ENCODE measurements at places on chromosomes 12 and 14.
A peak's percentile ranks its signal among the peaks of the same experiment; 100 is the strongest.

DNA sequence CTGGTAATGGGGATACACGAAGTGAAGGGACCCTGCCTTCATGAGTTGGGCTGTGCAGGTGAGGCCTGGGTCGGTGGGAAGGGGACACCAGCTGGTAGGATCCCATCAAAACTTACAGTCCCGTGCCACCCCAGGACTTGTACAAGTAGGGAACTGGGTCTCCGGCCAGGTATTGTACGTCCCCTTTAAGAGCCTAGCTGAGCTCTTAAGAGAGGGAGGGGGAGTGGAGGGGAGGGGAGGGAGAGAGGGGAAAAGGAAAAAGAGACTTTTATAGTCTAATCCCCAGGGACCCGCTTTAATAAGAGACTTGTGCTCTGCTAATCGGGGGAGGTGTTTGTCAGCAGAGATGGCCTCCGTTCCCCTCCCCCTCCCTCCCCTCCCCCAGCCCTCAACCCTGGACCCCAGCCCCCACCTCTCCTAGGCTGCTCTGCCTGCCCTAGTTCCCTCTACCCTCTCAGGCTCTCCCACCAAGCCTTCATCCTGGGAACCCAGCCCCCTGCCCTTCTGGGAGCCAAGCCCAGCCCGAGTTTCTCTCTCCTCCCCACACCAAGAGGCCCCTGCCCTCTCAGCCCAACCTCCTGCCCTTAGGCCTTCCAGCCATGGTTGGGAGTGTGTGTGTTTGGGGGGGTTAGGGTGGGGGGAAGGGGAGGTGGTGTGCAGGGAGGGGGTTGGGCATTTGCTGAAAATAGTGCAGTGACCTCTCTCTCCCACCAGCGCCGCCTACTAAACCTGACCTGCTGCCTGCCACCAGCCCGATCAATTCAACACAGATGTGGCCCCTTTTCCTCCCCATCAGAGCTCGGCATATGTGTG is 2.6 kb downstream of the GDF11 start:
- no peak for DNase-seq

- DNase-seq, result no peak
Measured at GRCh38 chr12:33431648-33432047, 8.0 kb downstream of the SYT10 start.

DNA sequence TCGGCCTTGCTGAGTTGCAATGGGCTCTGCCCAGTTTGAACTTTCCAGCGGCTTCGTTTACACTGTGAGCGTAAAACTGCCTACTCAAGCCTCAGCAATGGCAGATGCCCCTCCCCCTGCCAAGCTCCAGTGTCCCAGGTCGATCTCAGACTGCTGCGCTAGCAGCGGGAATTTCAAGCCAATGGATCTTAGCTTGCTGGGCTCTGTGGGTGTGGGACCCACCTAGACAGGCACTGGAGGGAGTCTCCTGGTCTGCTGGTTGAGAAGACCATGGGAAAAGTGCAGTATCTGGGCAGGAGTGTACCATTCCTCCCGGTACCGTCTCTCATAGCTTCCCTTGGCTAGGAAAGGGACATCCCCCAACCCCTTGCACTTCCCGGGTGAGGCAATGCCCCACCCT is 88.2 kb downstream of the KLHL28 start:
- no peak for DNase-seq

DNA sequence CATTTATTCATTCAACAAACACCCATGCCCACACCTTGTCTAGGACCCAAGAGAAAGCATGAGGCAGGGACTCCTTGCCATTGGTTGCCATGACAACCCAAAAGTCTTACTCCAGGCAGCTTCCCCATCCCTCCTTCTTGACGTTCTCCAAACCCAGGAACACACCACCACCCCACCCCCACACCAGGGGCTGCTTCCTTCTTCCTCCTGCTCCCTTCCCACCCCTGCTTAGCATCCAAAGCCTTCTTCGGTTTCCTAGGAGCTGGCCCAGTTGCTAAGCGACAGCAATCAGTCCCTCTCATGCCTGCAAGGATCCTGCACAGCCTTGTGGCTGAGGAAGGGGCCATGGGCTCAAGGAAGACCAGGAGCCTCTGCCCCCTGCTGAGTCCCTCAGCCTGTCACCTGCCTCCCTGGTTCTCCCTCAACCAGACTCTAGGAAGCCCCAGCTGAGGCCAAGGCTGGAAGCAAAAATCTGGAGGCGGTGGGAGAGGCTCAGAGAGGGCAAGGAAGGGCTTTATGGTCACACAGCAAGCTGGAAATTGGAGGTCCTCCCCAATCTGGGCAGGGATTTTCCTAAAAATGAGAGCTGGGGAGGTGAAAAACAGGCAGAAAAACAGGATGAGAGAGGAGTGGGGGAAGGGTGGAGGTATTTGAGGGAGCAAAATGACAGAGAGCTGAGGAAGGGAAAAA is 15.4 kb downstream of the RASAL1 start:
- DNase-seq, result no peak

- no peak for DNase-seq
Measured at GRCh38 chr14:94213021-94213420, 38.9 kb downstream of the PPP4R4 start.

DNA sequence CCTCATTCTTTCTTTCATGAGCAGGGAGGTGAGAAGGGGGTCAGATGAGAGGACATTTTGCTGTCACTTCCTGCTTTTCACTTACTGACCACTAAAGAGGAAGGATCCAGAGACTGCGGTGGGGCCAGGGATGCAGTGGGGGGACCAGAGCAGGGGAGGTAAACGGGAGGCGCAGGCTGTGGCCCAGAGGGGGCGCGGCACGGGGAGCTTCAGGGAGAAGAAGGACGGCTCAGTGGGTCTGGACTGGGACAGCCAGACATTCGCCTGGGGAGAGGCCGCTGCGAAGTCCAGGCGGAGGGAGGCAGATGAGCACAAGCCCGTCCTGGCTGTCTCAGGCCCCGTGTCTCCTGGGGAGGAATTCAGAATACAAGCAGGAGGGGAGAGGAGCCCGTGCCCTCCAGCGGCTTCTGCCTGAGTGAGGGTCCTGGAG is 41.2 kb downstream of the SLC6A12 start:
- no peak for DNase-seq

DNA sequence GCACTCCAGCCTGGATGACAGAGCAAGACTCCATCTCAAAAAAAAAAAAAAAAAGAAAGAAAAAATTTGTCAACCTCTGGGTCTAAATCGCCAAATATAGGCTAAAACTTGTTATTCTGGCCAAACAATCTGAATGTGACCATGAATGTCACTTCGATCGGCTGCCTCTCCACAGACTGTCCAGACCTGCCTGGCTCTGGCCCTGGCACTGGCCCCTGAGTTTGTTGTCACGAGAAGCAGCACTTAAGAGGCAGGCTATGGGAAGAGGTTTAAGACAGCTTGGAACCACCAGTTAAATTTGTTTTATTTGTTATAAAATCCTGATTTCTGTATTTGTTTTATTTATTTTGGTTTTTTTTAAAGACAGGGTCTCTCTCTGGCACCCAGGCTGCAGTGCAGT is 14.5 kb downstream of the WSB2 start:
- no peak for DNase-seq

DNA sequence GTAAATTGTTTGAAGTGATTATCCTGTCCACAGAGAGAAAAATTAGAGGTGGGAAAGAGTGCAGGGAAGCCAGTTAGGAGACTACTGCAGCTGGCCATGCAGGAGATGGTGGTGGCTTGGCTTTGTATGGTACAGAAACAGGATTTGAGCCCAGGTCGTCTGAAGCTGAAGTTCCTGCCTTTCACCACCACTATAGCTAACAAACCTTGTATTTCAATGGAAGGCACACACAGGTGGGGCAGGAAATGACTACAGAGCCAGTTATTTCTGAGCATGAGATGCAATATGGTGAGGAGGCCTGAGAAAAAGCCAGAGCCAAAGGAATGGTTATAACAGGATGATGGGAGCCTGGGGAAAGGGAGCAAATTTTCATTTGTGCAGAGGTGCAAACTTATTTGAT is 103.9 kb downstream of the BTG1 start:
- peak; percentile 45 for DNase-seq

DNA sequence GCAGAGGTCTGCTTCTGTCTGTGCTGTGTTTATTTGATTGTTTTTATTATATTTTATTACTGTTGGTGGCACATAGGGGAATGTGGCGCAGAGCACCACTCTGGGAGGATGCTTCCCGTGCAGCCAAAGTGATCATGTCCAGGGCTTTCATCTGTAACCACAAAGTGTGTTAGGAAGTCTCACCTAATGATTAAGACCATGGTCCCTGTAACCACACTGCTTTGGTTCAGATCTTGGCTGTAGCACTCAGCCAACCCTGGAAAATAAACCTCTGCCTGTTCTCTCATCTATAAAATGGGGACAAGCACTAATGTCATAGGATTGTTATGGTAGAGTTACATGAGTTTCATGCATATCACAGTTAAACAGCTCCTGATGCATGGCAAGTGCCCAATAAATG is 1.9 kb downstream of the RESF1 start:
- DNase-seq, result no peak

- no peak for DNase-seq
Measured at GRCh38 chr12:15774819-15775218, 14.4 kb downstream of the EPS8 start.

DNA sequence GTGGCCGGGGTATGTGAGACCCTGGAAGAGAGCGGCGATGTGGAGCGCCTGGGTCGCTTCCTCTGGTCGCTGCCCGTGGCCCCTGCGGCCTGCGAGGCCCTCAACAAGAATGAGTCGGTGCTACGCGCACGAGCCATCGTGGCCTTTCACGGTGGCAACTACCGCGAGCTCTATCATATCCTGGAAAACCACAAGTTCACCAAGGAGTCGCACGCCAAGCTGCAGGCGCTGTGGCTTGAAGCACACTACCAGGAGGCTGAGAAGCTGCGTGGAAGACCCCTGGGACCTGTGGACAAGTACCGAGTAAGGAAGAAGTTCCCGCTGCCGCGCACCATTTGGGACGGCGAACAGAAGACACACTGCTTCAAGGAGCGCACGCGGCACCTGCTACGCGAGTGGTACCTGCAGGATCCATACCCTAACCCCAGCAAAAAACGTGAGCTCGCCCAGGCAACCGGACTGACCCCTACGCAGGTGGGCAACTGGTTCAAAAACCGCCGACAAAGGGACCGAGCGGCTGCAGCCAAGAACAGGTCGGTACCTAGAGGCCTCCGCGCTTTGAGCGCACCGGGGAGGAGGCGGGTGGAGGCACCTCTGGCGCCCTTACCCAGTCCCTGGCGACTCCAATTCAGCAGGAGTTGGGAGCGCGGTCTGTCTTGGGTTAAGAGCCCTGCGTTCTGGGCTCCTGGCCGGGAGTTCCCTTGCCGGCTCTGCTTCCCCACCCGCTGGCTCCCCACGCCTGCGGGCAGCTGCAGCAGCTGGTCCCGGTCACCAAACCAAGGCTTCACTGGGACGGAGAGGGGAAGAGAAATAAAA is 700 bp downstream of the SIX6 start:
- DNase-seq, result no peak

DNA sequence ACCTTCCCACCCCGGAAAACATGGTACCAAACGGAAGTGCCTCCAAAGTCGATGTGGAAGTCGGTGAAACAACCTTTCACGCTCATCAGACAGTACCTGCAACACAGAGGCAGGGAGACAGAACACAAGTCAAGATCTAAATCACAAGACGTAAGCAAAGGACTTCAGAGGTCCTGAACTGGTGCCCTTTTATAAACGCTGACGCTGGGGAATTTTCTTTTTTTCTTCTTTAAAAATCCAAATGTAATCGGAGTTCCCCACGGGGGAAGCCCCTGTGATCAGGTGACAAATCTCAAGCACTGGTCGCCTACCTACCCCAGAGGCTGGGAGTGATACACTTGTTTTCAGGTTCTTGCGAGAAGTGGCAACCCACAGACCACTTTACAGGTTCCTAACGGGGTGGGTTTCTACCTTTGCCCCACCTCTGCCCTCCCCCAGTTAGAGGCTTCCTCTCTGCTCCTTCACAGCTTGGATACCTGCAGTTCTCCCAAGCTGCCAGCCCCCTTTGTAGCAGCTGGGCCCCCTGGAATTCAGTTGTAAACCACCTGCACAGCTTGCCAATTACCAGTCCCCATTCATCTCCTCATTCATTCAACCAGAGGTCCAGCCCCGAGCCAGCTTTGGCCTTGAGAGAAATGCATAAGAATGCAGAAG is 46.2 kb downstream of the KDM2B start:
- DNase-seq, result peak; percentile 88

- DNase-seq, result no peak
Measured at GRCh38 chr14:63155511-63156185, 48.6 kb upstream of the RHOJ start.

- DNase-seq, result no peak
Measured at GRCh38 chr12:91413581-91414546, 231.2 kb upstream of the DCN start.

GRCh38 chr12:19970821-19971220 is 397.5 kb upstream of the PDE3A start:
- no peak for DNase-seq

GRCh38 chr12:14190694-14191093 is 174.8 kb upstream of the ATF7IP start:
- no peak for DNase-seq

GRCh38 chr14:43651185-43651787 is 855.8 kb downstream of the FSCB start:
- DNase-seq, result no peak

GRCh38 chr14:47919997-47920396 is 244.6 kb upstream of the MDGA2 start:
- DNase-seq, result no peak

DNA sequence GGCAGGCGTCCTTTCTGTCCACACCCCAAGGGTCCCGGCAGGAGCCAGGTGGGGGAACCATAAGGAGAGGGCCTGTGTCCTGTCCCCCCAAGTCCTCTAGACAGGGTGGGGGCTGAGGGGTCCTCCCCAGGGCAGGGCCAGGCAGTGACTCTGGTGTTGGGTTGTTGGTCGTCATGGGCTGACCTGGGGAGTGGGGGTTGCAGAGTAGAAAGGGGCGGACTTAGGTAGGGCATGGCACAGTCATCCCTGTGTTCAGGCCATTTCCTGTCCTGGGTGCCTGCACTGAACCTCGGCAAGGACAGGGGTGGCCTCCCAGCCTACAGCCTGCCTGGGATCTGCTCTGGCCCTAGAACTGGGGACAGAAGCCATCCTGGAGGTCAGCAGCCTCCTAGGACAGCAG is 356.2 kb downstream of the TMEM121 start:
- no peak for DNase-seq

DNA sequence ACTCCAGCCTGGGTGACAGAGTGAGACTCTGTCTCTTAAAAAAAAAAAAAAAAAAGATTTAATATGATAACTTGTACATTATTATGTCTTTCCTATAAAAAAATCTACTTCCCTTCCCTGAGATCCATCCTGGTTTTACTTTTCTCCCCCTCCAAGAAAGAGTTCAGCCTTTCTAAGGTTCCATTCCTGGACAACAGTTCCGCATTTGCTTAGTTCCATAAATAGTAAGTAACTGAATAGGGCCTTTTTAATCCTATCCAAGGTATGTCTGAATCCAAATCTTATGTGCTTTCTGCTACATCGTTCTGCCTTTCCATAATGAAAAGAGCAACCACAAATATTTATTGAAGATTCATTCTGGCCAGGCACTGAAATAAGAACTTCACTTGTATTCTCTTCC is 187.8 kb downstream of the DACT1 start:
- DNase-seq, result no peak
